ENCODE measurements at places on chromosomes 11 and 22.

DNA sequence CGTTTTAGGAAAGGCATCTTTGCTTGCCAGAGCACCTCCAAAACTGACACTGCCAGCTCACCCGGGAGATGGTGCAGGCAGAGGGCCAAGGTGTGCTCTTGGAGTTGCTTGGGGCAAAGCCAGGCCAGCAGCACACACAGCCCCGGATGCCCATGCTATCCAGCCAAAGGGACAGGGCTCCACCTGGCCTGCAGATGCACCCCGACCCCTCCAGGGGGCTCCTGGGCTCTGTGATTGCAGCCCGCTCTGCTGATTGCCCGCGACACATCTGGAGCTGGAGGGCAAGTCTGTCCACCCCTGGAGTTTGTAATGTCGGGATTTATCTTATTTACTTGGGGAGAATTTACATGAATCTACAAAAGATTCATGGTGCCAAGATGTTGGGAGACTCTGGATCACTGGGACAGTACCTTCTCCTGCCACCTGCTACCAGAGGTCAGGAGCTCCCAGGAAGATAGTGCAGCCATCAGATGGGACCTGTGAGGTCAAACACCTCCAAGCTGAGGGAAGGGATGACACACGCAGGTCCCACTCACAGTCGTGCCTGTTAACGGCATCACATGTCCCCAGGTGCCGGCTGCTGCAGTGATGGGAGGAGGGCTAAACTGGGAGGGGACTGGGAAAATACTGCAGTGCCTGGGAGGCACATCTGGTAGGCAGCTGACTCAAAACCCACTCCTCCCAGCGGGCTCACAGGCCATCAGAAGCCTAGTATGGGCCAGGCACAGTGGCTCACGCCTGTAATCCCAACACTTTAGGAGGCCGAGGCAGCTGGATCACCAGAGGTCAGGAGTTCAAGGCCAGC lies 17.2 kb downstream of the CBX7 start:
- DNase-seq: peak; percentile 13

- DNase-seq: no peak
Measured at GRCh38 chr11:47667135-47667534, 24.8 kb upstream of the MTCH2 start.

DNA sequence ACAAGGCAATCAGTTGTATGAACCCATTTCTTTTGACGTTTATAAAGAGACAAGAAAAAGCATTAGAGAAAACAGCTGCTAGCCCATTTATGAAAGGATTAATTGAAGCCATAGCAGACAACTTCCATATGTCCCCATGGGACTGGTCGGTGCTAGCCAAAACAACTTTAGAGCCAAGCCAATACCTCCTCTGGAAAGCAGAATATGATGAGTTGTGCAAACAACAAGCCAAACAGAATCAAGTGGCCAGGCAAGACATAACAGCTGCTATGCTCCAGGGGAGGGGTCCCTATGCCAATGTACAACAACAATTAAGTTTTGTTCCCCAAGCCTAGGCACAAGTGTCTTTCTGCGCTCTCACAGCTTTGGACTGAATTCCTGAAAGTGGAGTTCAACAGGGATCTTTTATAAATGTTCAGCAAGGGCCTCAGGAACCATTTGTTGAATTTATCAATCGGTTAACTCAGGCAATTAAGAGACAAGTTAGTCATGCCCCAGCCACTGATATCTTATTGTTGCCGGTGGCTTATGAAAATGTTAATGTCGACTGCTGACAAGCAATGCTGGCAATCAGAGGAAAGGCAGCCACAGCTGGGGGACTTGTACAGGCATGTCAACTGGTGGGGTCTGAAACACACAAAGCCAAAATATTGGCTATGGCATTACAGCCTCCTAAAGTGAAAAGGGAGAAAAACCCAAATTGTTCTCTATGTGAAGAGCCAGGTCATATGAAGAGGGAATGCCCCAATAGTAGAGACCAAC lies 1593.1 kb upstream of the TENM4 start:
- DNase-seq: no peak

DNA sequence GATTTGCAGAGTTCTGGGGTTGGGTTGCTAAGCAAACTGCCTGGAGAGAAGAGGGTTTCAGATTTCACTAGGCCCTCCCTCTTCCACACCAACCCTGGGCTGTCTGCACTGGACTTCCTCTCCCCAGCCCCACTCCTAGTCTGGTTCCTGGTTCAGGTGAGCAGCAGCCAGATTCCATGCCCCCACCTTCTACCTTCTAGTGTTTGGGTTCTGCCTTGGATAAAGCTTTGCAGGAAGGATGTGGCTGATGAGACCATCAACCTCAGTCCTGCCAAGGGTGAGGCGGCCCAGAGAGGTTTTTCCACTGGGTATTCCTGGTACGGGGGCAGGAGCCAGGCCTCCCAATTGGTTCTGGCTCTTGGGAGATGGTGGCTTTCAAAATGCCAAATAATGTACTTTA lies 68.3 kb downstream of the BCR start:
- no peak for DNase-seq

DNA sequence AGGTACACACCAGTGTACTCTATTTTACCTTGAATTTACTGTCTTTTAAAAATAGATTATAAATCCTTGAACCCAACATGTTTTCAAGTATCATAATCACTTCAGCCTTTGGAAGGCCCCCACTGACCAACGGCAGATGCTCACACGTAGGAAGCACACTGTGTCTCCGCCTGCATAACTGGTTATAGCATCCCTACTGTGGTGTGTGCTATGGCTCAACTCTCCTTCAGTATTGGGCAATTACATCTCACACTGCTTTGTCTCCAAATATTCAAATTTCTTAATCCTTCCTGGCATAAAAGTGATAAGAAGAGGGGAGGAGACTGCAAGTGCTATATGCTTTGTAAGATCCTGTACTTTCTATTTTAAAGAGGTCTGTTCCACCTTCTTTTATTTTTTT lies 165.7 kb downstream of the CADM1 start:
- DNase-seq: no peak

DNA sequence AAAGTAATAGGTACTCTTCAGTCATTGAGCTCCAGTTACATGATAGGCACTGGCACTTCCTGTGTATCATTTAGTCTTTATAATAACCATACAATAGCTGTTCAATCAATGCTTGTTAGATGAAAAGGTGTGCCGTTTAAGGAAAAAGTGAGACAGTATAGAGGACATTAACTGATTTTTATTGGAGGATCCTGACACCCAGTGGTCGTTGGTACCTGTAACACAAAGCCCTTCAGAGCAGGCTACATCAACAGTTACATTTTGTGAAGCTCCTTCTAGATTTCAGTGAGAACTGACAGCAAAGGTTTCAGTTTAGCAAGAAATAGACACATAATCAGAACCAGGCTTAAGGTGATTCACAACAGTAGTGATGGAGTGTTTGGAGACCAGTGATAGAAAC lies 44.2 kb downstream of the CCDC81 start:
- DNase-seq: no peak

DNA sequence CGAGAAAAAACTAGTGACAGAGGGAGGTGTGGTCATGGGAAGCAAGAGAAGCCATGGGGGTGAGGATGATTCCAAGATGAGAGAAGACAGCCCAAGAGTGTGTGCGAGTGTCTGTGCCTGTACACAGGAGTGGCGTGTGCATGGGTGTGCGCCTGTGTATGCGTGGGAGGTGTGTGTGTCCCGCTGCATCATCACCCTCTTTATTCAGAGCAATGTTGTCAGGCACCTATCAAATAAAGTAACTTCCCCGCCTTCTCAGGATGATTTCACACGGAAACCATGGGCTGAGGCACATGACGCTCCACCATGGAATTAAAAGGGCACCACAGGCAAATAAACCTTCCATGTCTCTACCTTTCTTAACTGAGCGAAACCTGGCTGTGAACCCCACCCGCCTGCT lies 24.6 kb downstream of the MS4A10 start:
- no peak for DNase-seq

GRCh38 chr11:118689503-118689851 lies 10.0 kb upstream of the TREH start:
- no peak for DNase-seq

- DNase-seq: no peak
Measured at GRCh38 chr11:72347691-72348090, 86.6 kb downstream of the CLPB start.

DNA sequence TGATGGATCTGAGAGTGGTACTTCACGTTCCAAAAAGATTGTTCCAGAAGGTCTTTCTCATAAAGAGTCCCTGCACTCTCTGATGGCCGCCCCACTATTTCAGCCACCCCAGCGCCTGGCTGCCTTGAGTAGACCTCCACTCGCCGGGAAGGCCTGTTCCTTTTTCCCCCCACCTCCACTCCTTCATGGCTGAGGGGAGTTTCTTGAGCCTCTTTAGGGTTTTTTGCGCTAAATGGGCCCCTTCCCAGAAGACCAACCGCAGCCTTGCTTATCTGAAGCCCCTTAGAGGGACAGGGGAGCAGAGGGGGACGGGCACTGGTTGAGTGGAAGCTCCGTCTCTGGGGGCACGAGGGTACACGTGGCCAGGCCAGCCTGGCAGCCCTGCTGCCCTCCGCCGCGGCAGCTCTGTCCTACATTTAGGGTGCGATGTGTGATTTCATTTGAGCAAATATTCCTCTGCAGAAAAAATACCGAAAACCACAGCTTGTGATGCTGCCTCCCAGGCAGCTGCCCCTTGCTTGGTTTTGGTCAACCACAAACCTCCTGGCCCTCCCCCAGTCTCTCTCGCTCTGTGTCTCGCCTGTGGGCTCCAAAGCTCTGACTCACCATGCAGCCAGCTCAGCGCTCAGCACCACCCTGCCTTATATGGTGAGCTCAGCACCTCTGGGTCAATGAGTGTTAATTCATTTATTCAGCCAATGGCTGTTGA lies 88.7 kb downstream of the TP53I11 start:
- peak; percentile 96 for DNase-seq

DNA sequence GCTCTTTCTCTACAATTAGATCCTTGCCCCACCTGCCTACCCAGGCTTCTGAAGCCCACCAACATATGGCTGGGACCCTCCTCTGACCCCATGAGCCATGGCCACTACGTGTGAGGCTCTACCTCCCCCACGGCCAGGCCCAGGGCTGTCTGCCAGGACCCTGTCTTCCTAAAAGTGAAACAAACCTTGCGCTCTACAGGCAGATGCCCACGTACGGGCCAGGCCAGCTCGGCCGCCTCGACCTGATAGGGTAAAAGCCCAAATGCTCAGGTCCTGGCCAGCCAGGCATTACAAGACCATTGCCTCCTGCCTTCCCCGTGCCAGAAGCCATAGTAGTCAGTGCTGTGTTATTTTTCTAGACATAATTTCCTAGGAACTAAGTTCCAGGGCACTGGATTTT lies 1496.4 kb downstream of the BRD1 start:
- no peak for DNase-seq

- DNase-seq: no peak
Measured at GRCh38 chr11:32792111-32792947, 2.1 kb downstream of the CCDC73 start.

DNA sequence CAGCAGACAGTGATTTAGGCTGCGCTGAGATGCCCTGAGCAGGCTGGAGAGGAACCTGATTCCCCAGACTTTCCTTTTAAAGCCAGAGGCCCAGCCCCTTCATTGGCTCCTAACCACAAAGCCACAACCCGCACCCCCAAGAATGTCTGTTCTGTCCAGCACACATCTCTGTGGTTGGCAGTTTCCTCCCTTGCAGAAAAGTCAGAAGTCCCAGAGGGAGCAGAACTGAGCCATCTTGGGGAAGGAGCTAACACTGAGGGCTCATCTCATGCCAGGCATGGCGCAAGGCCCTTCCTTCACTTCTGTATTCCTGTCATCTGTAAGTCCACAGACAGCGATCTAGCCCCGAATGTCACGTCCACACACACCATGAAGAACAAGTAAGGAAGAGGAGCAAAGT lies 97.1 kb upstream of the SYT13 start:
- no peak for DNase-seq

DNA sequence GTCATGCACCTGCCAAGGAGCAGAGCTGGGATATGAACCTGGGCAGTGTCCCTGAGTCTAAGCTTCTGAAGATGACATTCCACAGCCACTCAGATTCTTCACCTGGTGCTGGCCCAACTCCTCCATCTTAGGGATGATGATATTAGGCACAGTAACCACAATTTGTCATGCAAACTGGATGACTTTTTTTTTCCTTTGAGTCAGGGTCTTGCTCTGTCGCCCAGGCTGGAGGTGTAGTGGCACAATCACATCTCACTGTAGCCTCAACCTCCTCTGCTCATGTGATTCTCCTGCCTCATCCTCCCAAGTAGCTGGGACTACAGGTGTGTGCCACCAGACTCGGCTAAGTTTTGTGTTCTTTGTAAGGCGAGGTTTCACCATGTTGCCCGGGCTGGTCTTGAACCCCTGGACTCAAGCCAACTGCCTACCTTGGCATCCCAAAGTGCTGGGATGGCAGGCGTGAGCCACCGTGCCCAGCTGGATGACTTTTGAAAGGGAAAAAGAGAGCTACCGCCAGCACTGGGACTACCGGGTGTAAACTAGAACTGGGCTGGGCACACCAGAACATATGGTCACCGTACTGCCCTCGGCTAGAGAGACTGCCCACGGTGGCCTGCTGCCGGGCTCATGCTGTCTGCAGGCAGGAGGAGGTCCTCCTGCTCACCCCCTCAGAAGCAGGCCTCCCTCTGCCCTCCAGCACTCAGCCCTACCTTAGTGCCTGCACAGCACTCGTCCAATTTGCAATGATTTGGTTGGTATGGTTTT lies 77.7 kb downstream of the NAT10 start:
- DNase-seq: no peak

DNA sequence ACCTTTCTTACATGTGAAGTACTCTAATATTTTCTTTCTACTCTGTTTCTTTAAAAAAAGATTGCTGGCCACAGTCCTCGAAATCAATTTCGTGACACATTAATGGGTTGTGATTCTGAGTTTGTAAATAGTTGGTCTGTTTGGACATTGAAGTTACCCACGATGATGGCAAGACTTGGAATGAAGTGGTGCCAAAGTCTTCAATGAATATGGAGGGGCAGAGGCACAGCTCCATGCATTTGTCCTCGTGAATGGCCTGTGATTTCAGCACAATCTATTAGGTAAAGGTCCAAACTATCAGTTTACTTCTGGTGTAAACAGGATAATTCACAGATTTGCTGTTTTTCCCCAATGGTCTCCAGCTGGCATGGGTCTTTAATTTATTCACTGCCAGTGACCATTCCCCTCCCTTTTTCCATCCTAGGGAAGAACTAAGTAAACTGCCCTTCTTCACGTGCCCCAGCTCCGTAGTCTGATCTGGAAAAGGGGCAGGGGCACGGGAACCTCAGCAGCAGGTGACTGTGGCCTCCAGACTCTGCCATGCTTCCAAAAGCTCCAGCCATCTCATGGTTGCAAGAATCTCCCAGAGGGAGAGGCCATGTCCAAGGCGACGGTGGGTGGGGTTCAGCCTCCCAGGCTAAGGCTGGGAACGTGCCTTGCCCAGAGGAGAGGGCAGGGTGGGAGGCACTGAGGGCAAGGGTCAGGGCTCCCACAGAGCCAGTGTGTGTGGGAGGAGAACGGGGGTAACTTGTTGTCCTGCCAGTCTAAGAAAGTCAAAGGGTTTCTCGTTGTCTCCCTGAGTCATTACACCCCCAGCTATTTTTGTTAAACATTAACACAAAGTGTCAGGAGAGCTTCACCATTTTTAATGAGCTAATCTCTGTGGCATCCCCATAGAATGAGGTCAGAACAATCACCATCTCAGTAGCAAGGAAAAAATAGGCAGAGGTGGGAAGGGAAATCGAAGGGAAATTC lies 16.9 kb upstream of the PEX26 start:
- DNase-seq: no peak

GRCh38 chr11:15544353-15544752 lies 429.6 kb downstream of the INSC start:
- DNase-seq: no peak

Measured in fibroblast of the conjunctiva (primary cell).